ENCODE measurements at places on chromosomes 5 and 9. TPM values are rescaled to one million over a fixed set of nuclear protein-coding genes. Genes with fewer than 3 reads are reported as not detected.

PDLIM4 gene
- 27.8 TPM for total RNA-seq

DNA sequence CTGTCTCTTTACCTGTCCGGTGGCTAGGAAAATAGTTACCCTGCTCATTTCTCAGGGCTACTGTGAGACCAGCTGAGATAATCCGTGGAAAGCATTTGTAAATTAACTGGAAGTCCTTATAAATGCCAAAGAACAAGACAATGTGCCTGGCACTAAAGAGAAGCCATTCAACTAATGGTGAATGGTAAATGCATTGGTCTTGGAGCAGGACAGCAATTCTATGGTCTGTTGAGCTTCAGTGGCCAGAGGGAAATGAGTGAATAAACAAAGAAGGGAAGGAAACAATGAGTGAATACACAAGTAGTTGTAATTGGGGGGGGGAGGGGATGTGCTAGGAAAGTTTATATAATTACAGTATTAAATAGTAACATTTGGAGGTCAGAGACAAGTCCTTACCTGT lies 353.6 kb downstream of the SEMA5A start:
- H3K4me1 ChIP-seq = peaks cover 61% of the 10 kb centered on the region
- H3K4me3 ChIP-seq = no peak overlapping the region
- peaks cover 50% of the 10 kb centered on the region for H3K36me3 ChIP-seq
- peaks cover 2% of the 10 kb centered on the region for H3K27me3 ChIP-seq

ARSI gene
- total RNA-seq = 4.7 TPM

DELE1 gene
- total RNA-seq = 53.8 TPM

CHSY3 gene
- total RNA-seq = not detected

LHX3 gene
- not detected for total RNA-seq

- H3K4me3 ChIP-seq = peak overlapping the region; percentile 80
- peak overlapping the region; percentile 84 for H3K27ac ChIP-seq
- H3K36me3 ChIP-seq = peaks cover 21% of the 10 kb centered on the region
- peak; percentile 30 for DNase-seq
- H3K27me3 ChIP-seq = no peaks in the 10 kb centered on the region
Observed at GRCh38 chr5:120684213-120684612, 220.1 kb downstream of the PRR16 start.

- no peak overlapping the region for H3K4me3 ChIP-seq
- H3K27me3 ChIP-seq = no peaks in the 10 kb centered on the region
- peaks cover 19% of the 10 kb centered on the region for H3K4me1 ChIP-seq
- no peak for DNase-seq
Observed at GRCh38 chr5:136674178-136674577, 308.8 kb upstream of the TRPC7 start.

DNA sequence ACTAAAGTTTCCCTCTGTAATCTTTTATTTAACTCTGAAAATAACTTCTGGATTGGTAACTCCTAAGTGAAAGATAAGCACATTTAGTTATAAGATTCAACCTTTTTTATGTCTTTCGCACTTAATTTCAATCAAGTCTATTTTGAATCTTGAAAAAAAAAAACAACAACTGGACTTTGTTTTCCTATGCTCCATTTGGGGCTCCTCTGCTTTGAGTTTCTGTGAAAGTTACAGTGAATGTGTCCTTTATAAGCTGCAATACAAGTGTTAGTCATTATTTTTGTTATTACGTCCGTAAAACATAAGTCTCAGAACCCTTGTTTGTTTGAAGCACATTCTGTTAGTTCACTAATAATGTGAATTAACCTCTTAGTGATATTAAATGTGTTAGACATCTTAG lies 276.8 kb downstream of the ADAMTS6 start:
- H3K27me3 ChIP-seq = no peaks in the 10 kb centered on the region
- peak overlapping the region; percentile 94 for H3K27ac ChIP-seq
- H3K4me1 ChIP-seq = peaks cover 100% of the 10 kb centered on the region
- H3K36me3 ChIP-seq = peaks cover 54% of the 10 kb centered on the region
- H3K4me3 ChIP-seq = no peak overlapping the region
- no peak for DNase-seq
